ENCODE measurements at places on chromosomes 3 and 15. TPM values are rescaled to one million over a fixed set of nuclear protein-coding genes. Genes with fewer than 3 reads are reported as not detected.

The GABRR3 gene
- total RNA-seq, result not detected

DNA sequence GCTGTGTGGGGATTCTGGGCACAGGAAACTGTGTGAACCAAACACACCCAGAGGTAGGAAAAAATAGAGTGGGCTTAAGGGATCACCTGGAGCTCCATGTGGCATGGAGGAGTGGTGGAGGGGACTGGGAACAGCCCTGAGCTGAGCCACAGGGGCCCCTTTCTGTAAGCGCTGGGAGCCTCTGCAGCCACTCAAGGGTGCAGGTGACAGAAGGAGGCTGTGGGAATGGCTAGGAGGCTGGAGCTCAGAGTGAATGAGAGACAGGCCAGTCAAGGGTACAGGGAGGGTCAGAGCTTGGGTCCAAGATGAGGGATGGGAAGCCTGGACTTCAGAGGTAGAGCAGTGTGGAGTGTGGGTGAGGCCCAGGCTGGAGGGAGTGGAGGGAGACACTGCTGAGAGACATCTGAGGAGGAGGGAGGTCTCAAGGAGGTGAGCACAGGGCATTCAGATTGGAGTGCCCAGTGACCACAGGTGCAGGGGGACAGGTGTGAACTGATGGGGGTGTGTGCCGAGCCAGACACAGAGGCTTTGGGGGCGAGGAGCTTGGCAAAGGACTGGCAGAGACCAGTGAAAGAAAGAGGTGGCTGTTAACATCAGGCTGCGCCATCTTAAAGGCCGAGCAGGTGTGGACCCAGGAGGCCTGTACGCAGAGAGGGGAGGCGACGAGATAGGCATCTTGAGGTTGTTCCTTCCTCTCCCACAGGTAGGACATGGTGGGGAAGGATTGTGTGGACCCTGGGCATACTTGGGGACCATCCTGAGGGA, 56.8 kb downstream of the FGD5 start:
- DNase-seq, result no peak

The ATP13A4 gene
- total RNA-seq, result 17.2 TPM

The LMCD1 gene
- total RNA-seq, result 2.2 TPM

- no peak for DNase-seq
These were observed 19.6 kb upstream of the TASOR start for GRCh38 chr3:56702490-56703315.

DNA sequence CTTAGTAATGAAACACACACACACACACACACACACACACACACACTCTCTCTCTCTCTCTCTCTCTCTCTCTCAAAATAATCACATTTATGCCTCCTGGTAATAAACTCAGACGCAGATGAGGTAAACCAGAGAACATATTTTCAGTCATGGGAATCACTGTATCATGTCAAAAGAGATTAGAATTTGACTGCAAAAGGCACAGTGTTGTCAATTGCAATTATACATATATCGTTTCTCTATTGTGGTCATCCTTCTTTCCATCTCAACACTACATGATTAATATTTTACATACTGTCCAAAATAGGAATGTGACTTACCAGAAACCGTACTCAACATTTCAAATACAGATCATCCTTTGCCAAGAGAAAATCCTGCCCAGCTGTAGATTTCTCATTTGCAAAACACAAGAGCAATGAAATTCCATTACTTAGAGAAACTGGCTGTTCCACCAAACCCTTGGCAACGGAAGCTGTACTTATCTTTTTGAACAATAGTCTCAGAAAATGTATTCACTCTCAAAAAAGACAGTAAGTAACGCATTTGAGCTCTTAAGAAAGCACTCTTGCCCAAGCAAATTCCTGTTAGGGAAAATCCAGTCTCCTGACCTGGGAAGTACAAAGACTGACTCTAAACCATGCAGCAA, 24.3 kb downstream of the PDZRN3 start:
- no peak for DNase-seq

DNA sequence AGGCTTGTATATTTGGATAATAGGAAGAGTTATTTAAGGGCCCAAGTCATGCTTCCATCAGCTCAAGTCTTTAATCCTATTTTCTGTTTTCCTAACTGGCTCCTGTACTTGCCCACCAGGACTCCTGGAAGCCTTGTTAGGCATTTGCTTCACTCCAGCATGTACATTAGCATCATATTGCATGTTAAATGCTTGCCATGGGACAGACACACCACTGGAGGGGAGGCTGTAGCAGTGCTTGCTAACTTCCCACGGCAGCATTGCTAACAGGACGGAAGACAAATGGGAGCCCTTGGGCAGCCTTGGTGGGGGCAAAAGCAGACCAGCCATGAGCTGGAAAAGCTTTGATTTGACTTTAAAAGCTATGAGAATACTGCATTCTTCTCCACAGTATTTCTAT, 6.1 kb downstream of the TMOD2 start:
- DNase-seq, result no peak

The EOGT gene
- total RNA-seq, result 8.6 TPM

DNA sequence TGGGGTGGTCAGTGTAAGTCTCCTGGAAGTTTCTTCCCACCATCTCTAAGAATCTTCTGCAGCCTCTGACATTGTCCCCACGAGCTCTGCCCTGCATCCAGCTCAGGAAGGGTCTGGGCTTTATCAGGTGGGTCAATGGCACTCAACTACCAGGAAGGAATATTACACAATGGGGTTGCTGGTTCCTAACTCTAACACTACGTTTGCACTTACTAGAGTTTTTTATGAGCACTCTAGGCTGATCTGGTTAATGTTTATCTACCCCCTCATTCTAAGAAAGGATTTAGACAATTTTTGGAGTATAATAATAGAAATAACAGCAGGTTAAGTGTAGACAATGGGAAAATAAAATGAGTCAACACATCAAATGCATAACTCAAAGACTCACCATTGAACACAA, 411.1 kb upstream of the RGMA start:
- no peak for DNase-seq

- DNase-seq, result no peak
These were observed 94.0 kb downstream of the ARPP21 start for GRCh38 chr3:35733341-35733740.

The HGD gene
- total RNA-seq, result 1.1 TPM

- DNase-seq, result no peak
These were observed 54.1 kb downstream of the RAD18 start for GRCh38 chr3:8909160-8909559.

The SUSD5 gene
- 3.0 TPM for total RNA-seq

- no peak for DNase-seq
These were observed 141.7 kb downstream of the RPLP1 start for GRCh38 chr15:69593981-69594966.

GRCh38 chr3:189572249-189572648, 58.9 kb upstream of the TP63 start:
- no peak for DNase-seq

DNA sequence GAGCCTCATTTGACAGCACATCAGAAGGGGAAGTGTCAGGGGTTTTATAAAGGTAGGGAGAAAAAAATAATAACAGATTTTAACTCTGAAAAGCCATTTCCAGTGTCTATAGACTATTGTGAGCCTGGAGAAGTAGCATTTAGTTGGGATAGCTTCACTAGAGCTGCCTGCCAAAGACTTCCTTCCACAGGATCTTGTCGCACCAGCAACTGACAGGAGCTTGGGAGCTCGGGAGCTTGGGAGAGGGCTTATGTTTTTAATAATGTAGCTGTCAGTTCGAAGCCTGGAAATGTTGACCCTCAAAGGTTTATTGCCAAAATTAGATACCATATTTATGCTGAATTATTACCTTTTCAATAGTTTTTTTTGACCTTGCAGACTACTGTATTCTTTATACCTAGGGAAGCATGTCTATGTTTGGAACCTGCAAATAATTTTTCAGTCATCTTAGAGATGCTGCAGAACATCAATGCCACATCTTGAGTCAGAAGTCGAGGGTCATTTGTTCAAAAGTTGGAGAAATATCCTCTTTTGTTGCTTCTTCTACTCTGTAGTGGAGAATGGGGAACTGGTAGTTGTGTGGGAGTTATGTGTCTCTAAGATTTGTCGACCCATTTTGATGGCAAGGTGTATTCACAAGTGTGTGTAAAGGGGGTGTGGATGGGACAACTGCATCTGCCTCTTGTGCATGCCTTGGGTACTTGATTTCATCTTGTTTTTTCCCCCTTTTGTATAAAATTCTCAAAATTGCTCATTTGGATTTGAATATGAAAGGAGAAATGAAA, 41.7 kb downstream of the ARPP21 start:
- DNase-seq, result no peak

Measured in occipital lobe (tissue), 3 donors.